ENCODE measurements at places on chromosomes 4 and X. TPM values are rescaled to one million over a fixed set of nuclear protein-coding genes. Genes with fewer than 3 reads are reported as not detected.

EMCN gene
- 10.1 TPM for total RNA-seq

TENT5D gene
- total RNA-seq = not detected

AMER1 gene
- total RNA-seq = 6.0 TPM

GJB1 gene
- 40.7 TPM for total RNA-seq

PDGFRA gene
- 22.5 TPM for total RNA-seq

CRMP1 gene
- total RNA-seq = 129 TPM

NUP54 gene
- 41.7 TPM for total RNA-seq

ALPK1 gene
- total RNA-seq = 16.6 TPM

XKRX gene
- 0.53 TPM for total RNA-seq

MAGEB2 gene
- not detected for total RNA-seq

HDX gene
- total RNA-seq = 12.6 TPM

FOXR2 gene
- total RNA-seq = not detected

ZIC3 gene
- total RNA-seq = 2.6 TPM

TSC22D3 gene
- total RNA-seq = 174 TPM
